ENCODE measurements at places on chromosomes 6 and 20. TPM values are rescaled to one million over a fixed set of nuclear protein-coding genes. Genes with fewer than 3 reads are reported as not detected.

GRCh38 chr6:27154696-27155095 is 92.8 kb upstream of the PRSS16 start:
- H3K4me3 ChIP-seq, result no peak overlapping the region
- no peaks in the 10 kb centered on the region for H3K36me3 ChIP-seq
- H3K27me3 ChIP-seq, result peaks cover 2% of the 10 kb centered on the region
- DNase-seq, result no peak
- H3K27ac ChIP-seq, result no peak overlapping the region
- peaks cover 3% of the 10 kb centered on the region for H3K4me1 ChIP-seq

BPIFB6 gene
- total RNA-seq, result not detected

BEND6 gene
- total RNA-seq, result 1.2 TPM

- no peaks in the 10 kb centered on the region for H3K36me3 ChIP-seq
- no peak for DNase-seq
- H3K27ac ChIP-seq, result no peak overlapping the region
- no peaks in the 10 kb centered on the region for H3K4me1 ChIP-seq
- no peaks in the 10 kb centered on the region for H3K27me3 ChIP-seq
Measured at GRCh38 chr6:65468307-65468706, 238.7 kb downstream of the EYS start.

DNA sequence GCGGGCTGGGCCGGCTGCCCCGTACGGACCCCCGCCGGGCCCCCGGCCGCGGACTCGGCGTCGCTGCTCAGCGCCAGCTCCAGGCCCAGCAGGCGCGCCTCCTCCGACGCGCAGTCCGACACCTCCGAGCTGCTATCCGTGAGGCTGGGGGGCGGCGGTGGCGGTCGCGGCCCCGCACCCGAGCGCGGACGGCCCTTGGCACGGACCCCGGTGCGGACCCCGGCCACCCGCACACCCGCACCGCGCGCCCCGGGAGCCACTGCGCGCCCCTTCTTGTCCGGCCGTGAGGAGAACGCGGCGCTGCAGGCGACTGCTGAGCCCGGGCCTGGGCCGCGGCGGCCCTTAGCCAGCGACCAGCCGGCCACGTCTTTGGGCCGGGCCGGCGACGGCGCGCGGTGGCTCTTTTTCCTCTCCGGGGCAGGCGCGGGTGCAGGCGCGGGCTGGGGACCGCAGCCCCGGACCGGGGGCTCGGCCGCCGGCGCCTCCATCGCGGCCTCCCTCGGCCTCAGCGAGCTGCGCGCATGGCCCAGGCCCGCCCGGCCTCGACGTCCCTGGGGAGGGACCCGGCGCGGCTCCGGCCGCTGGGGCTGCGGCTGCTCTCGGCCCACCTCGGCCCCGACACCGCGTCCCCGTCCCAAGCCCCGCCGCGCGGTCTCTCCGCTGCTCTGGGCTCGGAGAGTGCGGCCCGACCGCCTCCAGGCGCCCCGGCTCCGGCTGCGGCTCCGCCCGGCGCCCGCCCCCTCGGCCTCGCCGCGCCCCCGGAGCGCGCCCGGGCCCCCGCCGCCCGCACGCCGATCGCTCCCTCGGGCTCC is 12.9 kb upstream of the TLDC2 start:
- no peaks in the 10 kb centered on the region for H3K36me3 ChIP-seq
- no peak overlapping the region for H3K27ac ChIP-seq
- H3K27me3 ChIP-seq, result peaks cover 20% of the 10 kb centered on the region
- peak; percentile 70 for DNase-seq

DNA sequence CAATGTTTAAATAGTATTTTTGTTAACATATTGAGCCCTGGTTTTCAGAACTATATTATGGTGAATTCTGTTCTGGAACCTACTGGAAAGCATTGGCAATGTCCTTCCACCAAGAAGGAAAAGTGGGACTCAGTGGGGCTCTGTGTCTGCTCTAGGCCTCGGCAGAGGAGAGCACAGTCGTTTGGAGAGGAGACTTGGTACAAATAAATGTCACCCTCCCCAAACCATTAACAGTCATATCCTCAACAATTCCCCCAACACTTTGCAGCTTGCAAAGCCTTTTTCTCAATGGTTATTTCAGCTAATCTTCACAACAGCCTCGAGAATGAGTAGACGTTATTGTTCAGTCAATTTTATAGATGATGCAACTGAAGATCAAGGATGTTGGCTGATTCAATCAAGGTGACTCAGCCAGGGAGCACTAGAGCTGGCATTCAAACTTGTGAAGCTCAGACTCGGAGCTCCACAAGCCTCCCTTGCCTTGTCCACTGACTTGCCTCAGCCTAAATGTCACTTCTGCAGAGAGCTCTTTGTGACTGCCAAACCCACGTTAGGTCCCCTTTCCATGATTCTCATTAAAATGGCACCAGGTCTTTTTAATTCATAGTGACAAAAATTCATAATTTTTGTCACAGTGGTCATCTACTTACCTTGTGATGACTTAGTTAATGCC is 60.6 kb downstream of the TOX2 start:
- DNase-seq, result no peak
- no peak overlapping the region for H3K27ac ChIP-seq
- peaks cover 3% of the 10 kb centered on the region for H3K27me3 ChIP-seq
- H3K4me1 ChIP-seq, result no peaks in the 10 kb centered on the region
- H3K4me3 ChIP-seq, result no peak overlapping the region

- H3K36me3 ChIP-seq, result peaks cover 5% of the 10 kb centered on the region
- no peak for DNase-seq
- H3K27me3 ChIP-seq, result peaks cover 7% of the 10 kb centered on the region
- H3K4me3 ChIP-seq, result peak overlapping the region; percentile 68
- no peak overlapping the region for H3K27ac ChIP-seq
- peaks cover 20% of the 10 kb centered on the region for H3K4me1 ChIP-seq
Measured at GRCh38 chr6:169791721-169792131, 40.3 kb downstream of the ERMARD start.

GRCh38 chr20:57435498-57436222 is 44.5 kb downstream of the RBM38 start:
- H3K4me3 ChIP-seq, result no peak overlapping the region
- peaks cover 5% of the 10 kb centered on the region for H3K36me3 ChIP-seq
- peaks cover 4% of the 10 kb centered on the region for H3K27me3 ChIP-seq
- H3K4me1 ChIP-seq, result peaks cover 17% of the 10 kb centered on the region
